T1000 (cell line): ENCODE measurements at places on chromosomes 4 and X.

- no peak for DNase-seq
Observed at GRCh38 chr4:41256740-41257256, at the start of gene UCHL1. Gene UCHL1, plus strand, starts transcription at chr4:41256928. Its CDS starts 49 bp downstream, at chr4:41256977.

DNA sequence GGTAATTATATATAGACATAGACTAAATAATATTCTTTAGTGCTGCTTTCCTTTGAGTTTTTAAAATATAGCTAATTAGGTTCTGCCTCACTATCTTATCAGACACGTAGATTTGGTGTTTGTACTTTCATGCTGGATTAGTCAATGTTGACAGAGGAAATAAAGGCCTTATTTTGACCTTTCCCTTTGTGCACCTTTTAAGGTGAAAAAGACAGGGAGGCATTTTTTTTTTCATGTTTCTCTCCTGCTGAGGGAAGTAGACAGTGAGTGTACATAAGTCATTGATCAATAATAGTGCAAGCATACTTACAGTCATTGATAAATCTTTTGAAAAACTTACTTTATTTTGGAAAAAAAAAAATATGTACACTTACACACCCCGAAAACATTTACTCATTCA, 467.8 kb downstream of the GRXCR1 start:
- no peak for DNase-seq

GRCh38 chr4:98744372-98745150, 86.2 kb upstream of the TSPAN5 start:
- no peak for DNase-seq

- DNase-seq = no peak
Observed at GRCh38 chr4:26238426-26238777, 82.4 kb upstream of the RBPJ start.

DNA sequence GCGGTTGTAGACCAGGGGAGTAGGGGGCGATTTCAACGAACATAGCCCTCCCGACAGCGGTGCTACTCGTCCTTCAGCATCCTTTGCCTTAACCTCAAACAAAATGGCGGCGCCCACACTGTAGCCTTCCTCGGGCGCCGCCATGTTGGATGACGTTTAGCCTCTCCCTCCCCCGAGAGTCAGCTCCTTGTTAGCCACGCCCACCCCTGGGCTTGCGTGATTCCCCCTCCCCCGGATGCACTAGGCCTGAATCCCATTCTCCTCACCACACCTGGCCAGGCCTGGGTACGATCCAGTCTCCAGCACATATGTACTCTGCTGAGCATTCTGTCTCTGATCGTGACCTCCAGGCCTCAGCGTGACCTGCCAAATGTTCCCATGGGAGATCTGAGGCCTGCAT, 49.0 kb upstream of the ZNF157 start:
- no peak for DNase-seq

- DNase-seq = no peak
Observed at GRCh38 chr4:52996261-52997131, 134.4 kb downstream of the RASL11B start.

- DNase-seq = no peak
Observed at GRCh38 chr4:113811359-113811758, 49.8 kb upstream of the CAMK2D start.

DNA sequence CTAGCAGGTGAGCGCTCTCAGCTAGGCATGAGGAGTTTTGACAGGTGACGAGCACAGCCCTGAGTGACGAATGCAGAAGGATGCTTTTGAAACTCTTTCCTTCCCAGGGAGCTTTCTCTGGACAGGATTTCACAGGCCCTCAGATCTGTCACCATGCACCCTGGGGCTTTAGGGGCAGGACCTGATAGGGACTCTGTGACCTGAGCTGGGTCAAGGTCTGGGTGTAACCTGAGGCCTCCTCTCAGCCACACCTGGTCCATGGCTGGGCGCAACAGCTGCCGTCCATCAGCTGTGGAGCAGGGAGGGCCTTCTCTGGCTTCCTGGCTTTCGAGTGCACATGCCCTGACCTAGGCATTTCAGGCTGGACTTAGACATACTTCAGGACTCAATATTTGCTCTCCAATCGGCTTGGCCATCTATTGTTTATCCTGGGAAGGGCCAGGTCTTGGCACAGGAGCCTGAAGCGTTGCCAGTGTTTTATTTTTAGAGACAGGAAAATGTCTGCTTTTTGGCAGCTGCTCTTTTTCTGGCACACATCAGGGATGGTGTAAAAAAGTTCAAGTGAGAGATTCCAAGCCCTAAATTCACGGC, 56.4 kb downstream of the C4orf51 start:
- DNase-seq = no peak
